Stimulated activated CD4-positive, alpha-beta T cell treated with anti-CD3 and anti-CD28 coated beads, Interleukin-1b, Interleukin-23, amount 100 ng/mL, for 24 hours (primary cell): ENCODE measurements at places on chromosomes 11 and 22.

GRCh38 chr11:133265530-133266035 lies 266.7 kb downstream of the OPCML start:
- DNase-seq: no peak

DNA sequence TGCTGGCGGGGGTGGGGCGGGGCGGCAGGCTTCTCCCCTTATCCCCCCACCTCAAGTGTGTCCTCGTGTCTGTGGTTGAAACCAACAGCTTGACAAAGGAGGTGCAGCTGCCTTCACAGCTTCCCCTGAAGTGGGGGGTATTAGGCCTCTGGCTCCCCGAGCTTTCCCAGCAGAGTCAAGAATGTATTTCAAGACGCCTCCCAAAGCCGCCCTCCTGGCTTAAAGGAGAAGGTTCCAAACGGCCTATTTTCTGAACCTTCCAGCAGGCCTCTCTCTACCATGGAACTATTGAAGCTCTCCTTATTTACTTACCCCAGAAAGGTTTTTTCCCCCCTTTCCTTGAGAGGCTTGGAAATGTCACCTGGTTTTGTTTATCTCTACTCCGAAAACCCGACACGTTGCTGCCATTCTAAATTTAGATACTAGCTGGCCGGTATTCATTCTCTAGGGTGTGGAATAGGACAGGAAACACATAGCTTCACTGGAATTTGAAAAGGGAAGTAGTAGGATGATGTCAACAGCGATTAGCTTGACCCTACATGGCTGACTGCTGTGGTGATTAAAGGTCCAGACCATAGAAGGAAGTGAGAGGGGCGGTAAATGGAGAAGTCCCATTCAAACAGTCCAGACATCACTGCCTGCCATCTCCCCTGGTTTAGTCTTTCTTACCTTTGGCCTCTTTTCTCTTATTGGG lies 671 bp upstream of the PICALM start:
- DNase-seq: no peak

GRCh38 chr11:84243629-84244263 lies 957.6 kb upstream of the CCDC90B start:
- DNase-seq: no peak

- DNase-seq: no peak
Observed at GRCh38 chr22:47034905-47035419, 272.5 kb downstream of the TBC1D22A start.

DNA sequence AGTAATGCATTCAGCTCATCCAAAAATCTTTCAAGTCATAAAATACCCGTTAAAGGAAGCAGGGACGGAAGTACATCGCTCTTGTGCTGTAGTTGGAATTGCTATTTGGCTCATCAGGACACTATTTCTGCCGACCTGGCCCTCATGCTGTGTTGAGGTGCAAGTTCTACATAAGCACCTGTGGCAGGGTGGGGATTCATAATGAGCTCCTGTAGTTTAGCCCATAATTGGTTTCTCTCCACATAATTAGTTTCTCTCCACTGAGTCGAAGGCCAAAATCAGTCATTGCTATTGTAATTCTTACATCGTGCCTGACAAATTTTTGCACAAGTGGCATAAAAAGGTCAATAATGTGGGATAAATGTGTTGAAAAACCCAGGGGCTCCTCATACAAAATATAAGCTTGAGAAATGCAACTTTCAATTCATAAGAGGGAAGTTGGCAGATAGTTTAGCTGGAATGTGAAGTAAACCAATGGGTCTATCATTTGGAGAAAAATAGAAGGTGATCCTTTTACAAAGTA lies 14.9 kb upstream of the ISX start:
- no peak for DNase-seq

GRCh38 chr11:95924414-95924760 lies 480 bp upstream of the MTMR2 start:
- no peak for DNase-seq

DNA sequence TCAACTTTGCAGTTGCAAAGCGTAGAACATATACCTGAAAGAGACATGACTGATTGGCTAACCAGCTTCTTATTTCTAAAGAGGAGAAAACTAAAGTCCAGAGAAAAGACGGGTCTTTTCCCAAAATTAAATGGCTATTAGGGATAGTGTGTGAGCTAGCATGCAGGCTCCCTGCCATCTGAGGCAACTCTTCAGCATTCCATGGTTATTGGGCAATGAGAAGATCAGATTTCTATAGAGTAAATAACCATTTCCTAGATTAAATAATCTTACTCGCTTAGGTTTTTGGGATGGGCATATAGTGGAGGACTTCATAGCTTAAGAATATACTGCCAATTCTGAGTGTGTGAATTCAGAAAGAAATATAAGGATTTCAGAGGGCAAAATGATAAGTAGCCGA lies 95.0 kb downstream of the PDHX start:
- DNase-seq: no peak

GRCh38 chr11:78943841-78944240 lies 369.2 kb upstream of the NARS2 start:
- DNase-seq: no peak

DNA sequence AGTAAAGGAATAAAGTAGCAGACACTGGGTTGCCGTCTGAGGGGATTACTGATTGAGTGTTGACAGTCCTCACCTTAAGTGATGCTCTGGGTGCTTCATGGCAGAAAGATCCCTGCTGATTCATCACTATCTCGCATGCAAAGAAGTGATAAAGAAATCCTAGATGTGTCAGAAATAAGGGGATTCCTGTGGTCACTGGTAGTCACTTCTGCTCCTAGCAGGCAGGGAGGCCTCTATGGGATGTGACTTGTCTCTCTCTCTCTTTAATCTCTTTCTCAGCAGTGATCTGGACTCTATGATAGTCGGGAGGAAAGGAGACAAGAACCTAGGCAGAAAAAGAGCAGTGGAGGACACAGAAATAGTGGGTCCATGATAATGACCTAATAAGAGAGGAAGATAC lies 30.9 kb upstream of the OR56A1 start:
- no peak for DNase-seq

DNA sequence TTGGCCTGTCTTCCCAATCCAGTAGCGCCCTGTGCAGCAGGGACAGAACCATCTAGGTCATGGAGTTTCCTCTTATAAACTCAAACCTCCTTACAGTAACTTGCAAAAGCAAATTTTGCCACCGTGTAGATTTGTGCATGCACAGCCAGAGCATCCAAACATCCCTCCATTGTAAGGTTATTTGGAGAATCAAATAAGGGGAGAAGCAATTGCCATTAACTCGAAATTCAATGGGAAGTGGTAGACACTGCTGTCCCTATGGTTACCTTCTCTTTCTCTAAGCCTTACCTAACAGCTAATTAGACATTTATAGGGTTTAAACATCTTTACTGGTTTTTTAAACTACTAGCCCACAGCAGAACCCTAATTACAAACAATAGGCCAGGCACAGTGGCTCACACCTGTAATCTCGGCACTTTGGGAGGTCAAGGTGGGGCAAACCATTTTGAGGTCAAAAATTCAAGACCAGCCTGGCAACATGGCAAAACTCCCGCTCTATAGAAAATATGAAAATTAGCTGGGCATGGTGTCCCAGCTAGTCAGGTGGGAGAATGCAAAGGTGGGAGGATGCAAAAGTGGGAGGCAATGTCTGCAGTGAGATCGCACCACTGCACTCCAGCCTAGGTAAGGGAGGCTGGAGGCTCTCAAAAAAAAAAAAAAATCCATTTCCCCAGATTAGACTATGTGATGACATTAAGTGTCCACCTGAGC lies 6.6 kb downstream of the HSPA8 start:
- no peak for DNase-seq

DNA sequence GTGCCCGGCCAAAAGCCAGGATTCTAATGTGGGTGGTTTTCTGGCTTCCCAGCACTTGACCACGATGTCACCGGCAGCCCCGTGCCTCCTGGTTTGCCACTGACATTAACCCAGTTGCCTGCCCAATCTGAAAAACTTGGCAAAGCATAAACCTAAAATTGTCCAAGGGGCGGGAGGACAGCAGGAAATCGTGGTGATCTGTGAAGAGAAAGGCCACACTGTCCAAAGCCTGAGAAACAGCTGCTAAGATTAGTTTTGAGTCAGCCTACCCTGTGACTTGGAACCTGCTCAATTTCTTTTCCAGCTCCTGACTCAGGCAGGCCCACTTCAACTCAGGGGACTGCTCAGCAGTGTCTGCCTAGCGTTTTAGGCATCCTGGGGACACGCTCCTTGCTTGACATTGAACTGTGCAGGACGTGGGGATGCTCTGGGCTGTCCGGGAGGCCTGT lies 8.2 kb upstream of the F2 start:
- no peak for DNase-seq

DNA sequence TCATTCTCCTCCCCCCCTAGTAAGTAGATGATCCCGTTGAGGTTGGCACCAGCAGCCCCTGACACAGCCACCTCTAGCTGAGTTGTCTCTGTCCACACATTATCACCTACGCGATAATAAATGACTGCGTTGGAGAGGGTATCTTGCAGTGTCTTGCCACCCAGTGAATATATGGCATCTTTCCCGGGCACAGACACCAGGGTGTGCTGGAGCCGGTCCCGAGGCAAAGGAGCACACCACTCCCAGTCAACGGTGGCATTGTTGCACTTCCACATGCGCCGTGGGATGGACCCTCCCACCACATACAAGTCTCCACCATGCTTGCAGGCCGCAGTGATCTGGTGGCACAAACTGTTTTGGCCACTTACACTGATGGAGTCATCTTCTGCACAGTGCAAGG lies 5.4 kb downstream of the KBTBD4 start:
- no peak for DNase-seq

DNA sequence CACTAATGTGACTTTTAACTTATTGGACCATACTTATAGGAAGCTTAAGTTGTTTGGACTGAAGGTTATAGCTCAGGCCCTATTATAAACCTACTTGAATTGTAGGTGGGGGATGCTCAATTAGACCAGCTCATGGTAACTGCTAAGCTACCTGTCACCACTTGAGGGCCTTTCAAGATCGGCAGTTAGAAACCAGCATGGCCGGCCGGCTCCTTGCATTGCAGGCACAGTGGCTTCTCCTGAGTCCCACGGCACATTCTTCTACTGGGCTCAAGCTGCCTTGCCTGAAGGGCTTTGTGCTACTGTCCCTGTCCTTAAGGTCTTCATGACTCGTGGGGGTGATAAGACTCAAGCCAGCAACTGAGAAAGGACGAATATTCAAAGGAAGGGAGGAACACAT lies 70.8 kb downstream of the TBC1D22A start:
- no peak for DNase-seq
